ENCODE measurements at places on chromosomes 4 and X.

GRCh38 chr4:77194366-77194765 lies 37.4 kb downstream of the CCNG2 start:
- DNase-seq = no peak

- DNase-seq = no peak
These were observed 2344.1 kb downstream of the PCDH7 start for GRCh38 chr4:33064238-33064637.

GRCh38 chr4:40350627-40351227 lies 15.6 kb downstream of the CHRNA9 start:
- DNase-seq = peak; percentile 15

DNA sequence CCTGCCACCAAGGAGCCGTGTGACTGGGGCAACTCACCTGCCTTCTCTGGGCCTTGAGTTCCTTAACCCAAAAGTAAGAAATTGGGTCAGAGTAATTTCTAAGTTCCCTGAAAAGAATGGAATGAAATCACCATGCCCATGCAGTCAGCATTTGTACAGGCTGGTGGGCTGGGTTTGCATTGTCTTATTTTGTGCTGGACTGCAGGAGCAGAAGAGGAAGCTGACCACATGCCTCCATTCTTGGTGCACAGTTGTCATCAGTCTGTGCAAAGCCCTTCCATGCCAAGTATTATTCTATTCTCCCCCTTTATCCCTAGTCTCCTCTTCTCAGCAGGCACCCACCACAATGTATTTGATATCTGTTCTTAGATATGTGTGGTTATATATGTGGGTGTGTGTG lies 56.3 kb downstream of the FHDC1 start:
- DNase-seq = no peak

DNA sequence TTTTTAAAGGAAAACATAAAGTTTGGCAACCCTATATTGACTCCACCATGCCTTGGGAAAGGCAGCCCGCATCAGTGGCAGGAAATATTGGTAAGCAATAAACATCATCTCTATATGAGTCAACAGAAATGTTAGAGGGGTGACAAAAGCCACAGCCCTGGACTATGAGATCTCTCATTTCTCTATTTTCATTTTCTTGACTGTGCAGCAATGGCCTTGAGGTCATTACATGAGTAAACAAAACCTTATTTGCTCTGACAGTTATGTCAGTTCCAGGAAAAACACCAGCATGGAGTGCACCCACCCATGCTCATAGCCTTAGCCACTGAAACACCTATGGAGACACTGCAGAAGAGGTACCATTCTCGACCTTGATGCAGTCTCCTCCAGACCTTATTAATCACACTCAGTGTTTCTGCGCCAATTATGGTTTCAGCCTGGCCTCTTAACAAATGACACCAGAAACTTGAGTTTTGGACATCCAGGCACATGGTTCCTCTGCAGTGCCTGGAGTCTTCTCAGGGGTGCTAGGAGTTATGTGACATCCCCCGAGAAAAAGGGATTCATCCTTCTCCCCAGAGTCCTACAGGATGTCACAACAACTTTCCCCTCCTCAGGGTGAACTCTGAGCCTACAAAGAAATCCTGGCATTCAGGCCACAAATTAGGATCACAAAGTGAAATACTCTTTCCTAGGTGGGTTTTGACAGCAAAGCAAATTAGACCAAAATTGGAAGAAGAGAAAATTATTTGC lies 16.0 kb upstream of the HPGD start:
- DNase-seq = peak; percentile 38

GRCh38 chrX:13968198-13968597 lies 61.5 kb downstream of the GEMIN8 start:
- no peak for DNase-seq

DNA sequence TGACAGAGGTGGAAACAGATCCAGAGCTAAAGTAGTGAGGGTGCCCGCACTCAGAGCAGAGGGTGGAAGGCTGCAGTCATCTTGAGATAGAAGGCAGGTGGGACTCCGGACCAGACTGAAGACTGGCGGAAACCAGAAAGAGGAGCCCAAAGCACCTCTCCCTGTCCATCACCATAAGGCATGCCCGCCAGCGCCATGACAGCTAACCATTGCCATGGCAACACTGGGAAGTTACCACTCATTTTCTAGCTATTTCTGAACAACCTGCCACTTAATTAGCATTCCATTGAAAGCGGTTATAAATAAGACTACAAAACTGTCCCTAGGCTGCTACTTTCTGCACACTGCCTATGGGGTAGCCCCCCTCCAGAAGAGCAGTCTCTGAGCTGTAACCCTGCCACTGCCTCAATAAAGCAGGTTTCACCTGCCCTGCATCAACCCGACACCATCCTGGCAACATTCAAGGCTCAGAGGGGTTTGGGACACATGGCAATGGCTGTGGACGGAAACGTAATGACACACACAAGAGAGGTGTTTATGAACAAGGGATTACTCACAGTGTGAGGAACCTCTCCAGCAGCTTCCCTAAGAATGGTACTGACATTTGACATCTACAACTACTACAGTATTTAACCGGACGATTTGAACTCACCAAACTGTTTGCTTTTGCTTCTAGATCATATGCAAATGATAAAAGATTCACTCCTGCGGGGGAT lies 27.8 kb upstream of the FGFBP2 start:
- DNase-seq = no peak

GRCh38 chr4:102693262-102693850 lies 67.4 kb downstream of the MANBA start:
- peak; percentile 55 for DNase-seq

DNA sequence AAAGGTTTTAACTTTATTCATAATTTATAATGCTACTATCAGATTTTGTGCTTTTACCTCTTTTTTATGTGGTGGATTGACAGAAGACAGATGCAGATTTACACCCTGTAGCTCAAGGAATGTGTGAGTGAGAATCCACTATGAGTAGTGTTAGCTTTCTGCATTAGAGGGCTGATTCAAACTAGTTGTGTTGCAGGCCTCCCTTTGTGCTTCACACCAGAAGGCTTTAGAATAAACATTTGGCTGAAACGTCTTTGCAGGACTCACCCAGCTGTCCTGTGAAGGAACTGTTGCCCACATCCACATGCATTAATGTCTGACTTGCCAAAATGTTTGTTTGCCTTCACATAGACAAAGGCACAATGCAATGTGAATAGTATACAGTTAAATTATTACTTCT lies 127.0 kb downstream of the PCDH7 start:
- DNase-seq = no peak

GRCh38 chrX:21875013-21875412 lies 19.2 kb downstream of the YY2 start:
- DNase-seq = no peak

DNA sequence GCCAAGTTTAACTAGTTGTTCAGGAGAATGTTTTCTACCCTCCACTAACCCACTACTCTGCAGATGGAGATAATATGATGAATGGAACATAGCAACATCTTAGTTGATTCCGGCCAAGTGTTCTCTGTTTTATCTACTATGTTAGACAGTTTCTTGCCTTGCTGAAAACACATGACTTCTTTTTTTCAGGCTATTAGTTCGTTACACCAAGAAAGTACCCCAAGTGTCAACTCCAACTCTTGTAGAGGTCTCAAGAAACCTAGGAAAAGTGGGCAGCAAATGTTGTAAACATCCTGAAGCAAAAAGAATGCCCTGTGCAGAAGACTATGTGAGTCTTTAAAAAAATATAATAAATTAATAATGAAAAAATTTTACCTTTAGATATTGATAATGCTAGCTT lies 13.3 kb downstream of the ALB start:
- DNase-seq = no peak

DNA sequence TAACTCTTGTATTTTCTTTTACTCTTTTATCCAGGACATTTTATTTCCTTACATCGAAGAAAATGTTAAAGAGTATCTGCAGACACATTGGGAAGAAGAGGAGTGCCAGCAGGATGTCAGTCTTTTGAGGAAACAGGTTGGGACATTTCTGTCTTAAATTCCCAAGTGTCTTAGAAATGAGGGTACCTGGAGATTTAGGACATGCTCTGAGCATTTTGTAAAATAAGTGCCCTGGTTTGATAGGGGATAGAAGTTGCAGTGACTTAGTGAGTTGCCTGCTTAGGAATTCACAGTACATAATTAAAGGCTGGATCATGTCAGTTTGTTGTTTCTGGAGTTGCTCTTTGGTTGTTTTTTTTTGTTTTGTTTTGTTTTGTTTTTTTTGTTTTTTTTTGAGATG lies 17.5 kb downstream of the ENOPH1 start:
- DNase-seq = no peak

- no peak for DNase-seq
These were observed 44.3 kb downstream of the CHST7 start for GRCh38 chrX:46617906-46618305.

- DNase-seq = no peak
These were observed 243.1 kb upstream of the TENM3 start for GRCh38 chr4:182000077-182000476.

DNA sequence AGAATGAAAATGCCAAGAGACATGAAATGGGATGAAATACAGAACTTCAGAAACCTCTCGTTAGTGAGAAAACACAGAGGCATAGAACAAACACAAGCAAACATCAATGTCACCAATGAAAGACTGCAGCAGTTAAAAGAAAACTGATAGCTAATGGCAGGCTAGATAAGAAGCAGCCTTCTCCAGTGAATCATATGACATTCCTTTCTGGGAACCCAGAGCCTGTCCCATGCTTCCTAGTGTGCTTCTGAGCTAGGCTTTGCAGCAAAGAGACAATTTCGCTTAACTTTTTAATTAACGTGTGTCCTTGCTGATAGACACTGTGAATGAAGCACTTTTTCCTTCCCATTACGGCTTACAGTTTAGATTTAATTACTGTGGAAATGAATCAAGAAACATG lies 444.6 kb downstream of the IL15 start:
- DNase-seq = no peak

- DNase-seq = no peak
These were observed 50.1 kb downstream of the NHS start for GRCh38 chrX:17425136-17425535.
